ENCODE measurements at places on chromosomes 1 and 21.

DNA sequence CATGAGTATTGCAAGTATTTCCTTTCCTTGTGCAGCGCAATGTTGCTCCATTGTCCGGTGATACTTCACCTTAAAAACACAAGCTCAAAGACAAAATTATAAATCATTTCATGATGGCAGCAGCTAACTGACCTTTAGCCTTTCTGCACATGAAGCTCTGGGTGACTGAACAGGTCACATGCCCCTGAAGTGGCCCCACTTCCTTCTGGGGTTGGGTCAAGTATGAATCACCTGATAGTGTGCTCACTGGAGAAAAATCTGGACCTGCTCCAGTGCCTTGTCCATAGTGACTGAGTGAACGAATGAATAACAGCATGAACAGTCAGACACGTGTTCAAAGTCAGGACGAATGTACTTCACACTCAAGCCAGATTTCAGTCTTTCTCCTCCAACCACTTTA lies 658.9 kb downstream of the NPHP4 start:
- no peak for DNase-seq
- no peak overlapping the region for H3K4me3 ChIP-seq
- no peaks in the 10 kb centered on the region for H3K27me3 ChIP-seq
- H3K36me3 ChIP-seq, result no peaks in the 10 kb centered on the region
- H3K4me1 ChIP-seq, result no peaks in the 10 kb centered on the region
- H3K27ac ChIP-seq, result no peak overlapping the region

- H3K4me3 ChIP-seq, result no peak overlapping the region
- no peak for DNase-seq
- peaks cover 67% of the 10 kb centered on the region for H3K27me3 ChIP-seq
- H3K27ac ChIP-seq, result no peak overlapping the region
Measured at GRCh38 chr1:29356663-29357062, 120.3 kb downstream of the PTPRU start.

- H3K4me3 ChIP-seq, result no peak overlapping the region
- H3K27ac ChIP-seq, result no peak overlapping the region
- no peaks in the 10 kb centered on the region for H3K36me3 ChIP-seq
- H3K4me1 ChIP-seq, result peaks cover 83% of the 10 kb centered on the region
- H3K27me3 ChIP-seq, result no peaks in the 10 kb centered on the region
- no peak for DNase-seq
Measured at GRCh38 chr1:171501305-171502024, 16.1 kb downstream of the PRRC2C start.

- H3K4me3 ChIP-seq, result no peak overlapping the region
- H3K4me1 ChIP-seq, result peaks cover 14% of the 10 kb centered on the region
- DNase-seq, result no peak
- H3K27me3 ChIP-seq, result no peaks in the 10 kb centered on the region
- H3K36me3 ChIP-seq, result no peaks in the 10 kb centered on the region
Measured at GRCh38 chr1:6745073-6745472, 40.2 kb upstream of the CAMTA1 start.

DNA sequence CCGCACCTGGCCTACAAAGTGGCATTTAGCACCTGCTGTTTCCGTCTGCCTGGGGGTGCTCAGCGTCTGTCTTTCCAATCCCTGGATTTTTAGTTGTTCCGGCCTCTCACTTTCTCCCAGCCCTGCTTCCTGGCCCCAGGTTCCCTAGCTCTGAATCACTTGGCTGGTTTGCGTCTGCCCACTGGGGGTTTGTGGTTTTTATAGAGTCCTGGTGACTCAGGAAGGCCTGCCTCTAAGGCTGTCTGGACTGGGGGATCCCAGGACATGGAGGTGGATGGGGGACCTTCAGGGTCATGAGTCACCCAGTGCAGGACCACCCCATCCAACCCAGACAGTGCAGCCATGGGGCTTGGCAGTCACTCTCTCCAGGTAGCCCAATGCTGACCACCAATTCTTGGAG lies 53.5 kb downstream of the MRPL37 start:
- H3K36me3 ChIP-seq, result peaks cover 19% of the 10 kb centered on the region
- H3K4me1 ChIP-seq, result peaks cover 27% of the 10 kb centered on the region
- DNase-seq, result no peak
- no peak overlapping the region for H3K27ac ChIP-seq
- H3K27me3 ChIP-seq, result no peaks in the 10 kb centered on the region
- H3K4me3 ChIP-seq, result no peak overlapping the region

DNA sequence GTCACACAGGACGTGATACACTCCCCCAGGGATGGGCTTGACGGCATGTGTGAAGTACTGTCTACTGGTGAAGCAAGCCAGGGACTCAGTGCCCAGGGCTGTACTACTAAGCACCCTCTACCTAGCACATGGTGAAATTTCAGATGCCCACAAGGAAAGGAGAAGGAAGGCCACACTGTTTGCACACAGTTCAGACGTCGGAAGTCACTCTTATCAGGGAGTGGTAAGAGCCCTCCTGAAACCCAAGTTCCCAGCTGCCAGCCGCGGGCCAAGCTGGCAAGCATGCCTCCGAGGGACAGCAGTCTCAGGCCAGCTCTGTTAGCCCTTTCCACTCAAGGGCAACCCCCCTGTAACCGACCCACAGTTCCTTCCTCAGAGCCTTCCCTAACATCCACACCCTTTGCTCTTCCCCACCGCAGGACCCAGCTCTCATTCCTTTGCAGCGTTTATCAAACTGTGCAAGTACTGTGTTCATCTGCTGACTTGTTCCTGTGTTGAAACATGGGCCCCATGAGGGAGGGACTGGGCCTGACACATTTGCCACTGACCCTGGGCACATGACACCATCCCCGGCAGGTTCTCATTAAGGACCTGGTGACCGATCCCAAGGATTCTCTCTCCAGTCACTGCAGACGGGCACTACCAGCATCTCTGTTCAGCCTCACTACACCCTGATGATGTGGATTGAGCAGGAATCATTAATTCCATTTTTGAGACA lies 58.5 kb downstream of the SLC66A1 start:
- no peak overlapping the region for H3K4me3 ChIP-seq
- H3K4me1 ChIP-seq, result peaks cover 75% of the 10 kb centered on the region
- no peaks in the 10 kb centered on the region for H3K27me3 ChIP-seq
- H3K36me3 ChIP-seq, result no peaks in the 10 kb centered on the region

DNA sequence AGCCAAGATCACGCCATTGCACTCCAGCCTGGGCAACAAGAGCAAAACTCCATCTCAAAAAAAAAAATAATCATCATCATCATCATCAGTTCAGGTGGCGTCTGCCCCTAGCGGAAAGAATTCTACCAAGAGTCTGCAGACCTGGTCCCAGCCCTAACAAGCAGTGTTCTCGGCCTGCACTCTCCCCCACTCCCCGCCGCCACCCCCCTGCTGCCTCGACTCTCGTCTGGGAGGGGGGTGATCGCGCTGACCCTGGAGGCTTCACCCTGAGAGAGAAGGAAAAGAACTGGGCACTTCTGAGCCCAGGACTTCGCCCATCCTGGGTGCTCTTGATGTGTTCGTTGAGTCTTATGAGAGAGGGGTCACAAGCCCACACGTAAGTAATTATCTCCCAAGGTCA lies 160.1 kb upstream of the TMEM51 start:
- H3K36me3 ChIP-seq, result no peaks in the 10 kb centered on the region
- no peak for DNase-seq
- H3K4me3 ChIP-seq, result no peak overlapping the region
- peaks cover 3% of the 10 kb centered on the region for H3K4me1 ChIP-seq

- H3K4me1 ChIP-seq, result no peaks in the 10 kb centered on the region
- no peak for DNase-seq
- no peak overlapping the region for H3K27ac ChIP-seq
Measured at GRCh38 chr1:219354962-219355361, 181.3 kb downstream of the LYPLAL1 start.

Data from esophagus muscularis mucosa (tissue), 4 donors.